ENCODE measurements at places on chromosomes 5 and 9.

DNA sequence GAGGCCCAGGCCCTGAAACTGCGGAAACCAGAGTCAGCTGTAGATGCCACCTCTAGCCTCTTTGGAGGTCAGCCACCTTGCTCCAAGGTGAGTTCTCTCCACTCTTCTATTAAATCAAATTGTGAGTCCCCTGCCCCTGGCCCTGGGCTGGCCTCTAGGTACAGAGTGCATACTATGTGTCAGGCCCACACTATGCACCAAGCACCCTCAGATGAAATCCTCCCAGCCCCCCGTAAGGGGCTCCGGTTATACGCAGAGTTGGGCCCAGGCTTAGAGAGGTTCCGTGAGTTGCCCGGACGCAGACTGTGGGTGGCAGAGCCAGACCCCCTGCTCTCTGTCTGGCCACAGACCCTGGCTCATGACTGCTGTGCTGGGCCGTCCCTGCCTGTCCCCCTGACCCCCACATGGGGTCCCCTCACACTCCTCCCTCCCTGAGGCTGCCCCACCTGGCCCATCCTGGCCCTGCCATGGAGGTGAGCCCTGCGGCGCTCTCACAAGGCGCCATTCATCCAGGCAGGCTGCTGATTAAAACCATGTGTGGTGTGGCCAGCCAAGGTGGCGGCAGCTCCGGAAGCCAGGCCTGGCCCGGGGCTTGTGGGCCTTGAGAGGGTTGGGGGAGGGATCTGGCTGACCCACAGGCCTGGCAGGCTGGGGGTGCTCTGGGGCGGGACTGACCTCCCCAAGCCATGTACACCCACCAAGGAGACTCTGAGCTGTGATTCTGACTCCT, 65.5 kb upstream of the SYNPO start:
- DNase-seq = no peak

DNA sequence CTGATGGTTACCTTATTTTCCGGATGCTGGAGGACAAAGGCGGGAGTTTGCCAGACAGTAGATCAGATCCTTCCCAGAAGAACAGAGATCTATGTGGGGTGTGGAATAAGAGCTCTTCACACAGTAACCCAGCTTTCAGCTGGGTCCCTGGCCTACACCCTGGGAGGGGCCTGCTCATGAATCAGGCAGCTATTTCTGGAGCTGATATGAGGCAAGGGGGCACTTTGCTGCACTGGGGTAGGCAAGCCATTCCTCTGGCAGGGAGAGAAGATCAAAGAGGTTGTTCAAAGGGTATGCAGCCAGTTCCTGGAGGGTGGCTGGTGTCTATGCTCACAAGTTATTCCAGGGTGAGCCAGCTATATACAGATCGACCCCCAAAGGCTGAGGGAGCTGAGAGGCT, 48.6 kb downstream of the CYSTM1 start:
- no peak for DNase-seq

DNA sequence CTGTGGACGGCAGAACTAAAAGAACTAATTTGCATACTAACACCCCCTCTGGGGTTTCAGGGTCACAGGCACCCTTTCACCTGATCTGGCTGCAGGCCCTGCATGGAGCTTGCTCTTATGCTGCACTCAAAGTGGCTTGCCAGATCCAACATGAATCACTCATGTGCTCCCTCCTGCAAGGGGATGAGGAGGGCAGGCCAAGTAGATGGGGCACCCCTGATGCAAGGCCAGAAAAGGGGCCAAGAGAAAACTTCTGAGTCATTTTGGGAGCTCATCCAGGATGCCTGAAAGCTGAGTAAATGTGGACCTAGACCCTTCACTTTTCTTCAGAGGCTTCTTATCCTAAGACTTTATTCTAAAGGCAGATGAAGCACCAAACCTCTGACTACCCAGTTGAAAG, 558.5 kb upstream of the PTGER4 start:
- no peak for DNase-seq

- no peak for DNase-seq
These were observed 45.1 kb downstream of the ERMP1 start for GRCh38 chr9:5787759-5788302.

DNA sequence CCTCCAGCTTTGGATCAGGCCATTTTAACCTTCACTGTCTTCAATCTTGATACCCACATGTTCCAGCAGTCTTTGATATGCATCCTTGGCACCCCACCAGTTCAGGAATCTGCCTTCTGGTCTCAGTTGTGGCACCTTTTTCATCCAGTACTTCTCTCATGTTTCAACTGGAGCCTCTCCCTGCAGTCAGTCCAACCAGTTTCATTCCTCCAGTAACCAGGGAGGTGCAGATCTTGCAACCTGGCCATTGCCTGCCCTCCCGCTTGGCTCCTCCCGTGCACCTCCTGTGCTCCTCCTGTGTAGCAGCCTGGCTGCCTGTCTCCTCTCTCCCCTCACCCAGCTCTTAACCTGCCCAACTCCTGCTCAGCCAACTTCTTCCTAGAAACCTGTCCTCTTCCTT, 20.2 kb downstream of the FUBP3 start:
- no peak for DNase-seq

GRCh38 chr5:93571114-93571949, 9.7 kb downstream of the NR2F1-AS1 start:
- DNase-seq = no peak

DNA sequence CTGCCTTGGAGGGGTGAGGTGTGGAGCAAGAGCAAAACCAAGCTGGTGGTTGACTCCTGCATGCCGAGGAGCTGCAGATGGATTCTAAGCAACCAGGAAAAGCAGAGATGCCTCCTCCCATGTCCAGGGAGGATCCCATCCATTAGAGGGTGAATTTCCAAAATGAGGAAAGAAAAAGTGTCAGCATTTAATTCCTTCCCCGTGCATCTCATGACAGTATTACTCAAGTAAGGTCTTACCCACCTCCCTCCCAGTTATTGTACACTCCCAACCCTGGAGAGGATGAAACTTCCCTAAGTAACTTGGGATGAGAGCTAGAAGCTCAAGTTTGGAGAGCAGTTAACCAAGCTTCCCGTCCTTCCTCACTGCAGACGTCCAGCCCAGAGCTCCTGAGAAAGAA, 19.9 kb downstream of the C9orf152 start:
- DNase-seq = no peak

Measured in GM13976 (cell line).